ENCODE measurements at places on chromosomes 12 and 14.

GRCh38 chr14:35333264-35333730, 41.1 kb downstream of the PSMA6 start:
- no peak for DNase-seq

- no peak for DNase-seq
Measured at GRCh38 chr14:23168246-23168645, 15.2 kb downstream of the SLC7A8 start.

DNA sequence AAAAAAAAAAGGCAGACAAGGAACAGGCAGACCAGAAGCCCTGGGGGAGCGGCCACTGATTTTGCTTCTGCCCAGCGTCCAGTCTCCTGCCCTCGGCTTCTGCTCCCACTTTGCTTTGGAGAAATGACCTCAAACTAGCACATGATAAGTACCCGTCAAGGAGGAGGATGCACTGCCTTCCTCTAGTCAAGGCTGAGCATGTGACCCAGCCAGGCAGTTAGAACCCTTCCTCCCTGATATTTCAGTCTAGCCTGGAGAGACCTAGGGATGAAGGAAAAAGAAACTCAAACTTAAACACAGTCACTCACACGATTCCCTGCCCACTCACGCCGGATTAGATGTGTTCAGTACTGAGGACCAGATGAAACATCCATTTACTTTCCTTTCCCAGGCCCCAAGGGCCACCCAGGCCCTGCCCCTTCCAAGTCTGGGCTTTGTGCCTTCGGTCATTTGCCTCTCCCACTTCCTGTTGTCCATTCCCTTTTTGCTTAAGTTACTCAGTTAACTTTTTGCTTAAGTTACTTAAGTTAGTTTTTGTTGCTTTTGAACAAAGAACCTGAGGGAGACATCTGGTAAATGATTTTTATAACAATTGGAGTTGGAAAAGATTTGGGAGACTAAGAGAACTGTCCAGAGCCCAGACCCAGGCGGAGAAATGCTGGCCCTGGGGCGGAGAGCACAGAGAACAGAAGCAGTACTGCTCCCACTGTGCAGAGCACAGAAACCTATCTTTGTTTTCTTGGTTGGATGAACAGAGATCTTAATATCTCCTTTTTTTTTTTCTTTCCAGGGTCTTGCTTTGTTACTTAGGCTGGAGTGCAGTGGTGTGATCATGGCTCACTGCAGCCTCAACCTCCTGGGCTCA, 23.0 kb upstream of the TTC7B start:
- no peak for DNase-seq

GRCh38 chr14:22597771-22598098, 365 bp upstream of the ABHD4 start:
- DNase-seq, result no peak

DNA sequence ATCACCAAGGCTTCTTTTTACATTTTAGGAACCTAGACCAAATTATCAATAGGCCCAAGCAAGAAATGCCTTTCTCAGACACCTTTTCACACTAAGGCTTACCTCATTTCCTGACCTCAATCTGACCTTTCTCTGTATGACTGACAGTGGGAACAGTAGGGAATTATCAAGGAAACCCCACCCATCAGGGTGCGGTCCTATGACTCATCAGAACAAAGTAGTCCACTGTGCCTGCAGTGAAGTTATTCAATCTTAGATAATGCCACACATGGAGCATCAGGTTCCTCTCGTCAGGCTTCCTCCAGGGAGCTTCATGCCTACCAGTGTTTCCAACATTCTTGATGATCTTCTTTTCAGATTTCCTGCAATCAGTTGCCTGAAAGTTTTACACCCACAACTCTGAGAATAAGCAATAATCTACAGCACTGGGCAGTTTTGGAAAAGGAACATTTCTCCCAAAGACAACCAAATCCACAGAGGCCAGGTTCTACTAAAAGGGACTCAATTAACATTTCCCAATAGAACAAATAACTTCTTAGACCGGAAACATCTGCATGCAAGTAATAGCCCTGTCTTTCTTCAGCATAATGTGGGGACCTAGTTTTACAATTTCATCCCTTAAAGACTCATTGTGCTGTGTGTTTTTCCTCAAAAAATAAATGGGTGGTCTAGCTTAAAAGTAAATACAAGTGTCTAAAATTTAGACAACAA, 35.9 kb upstream of the TMTC2 start:
- no peak for DNase-seq

DNA sequence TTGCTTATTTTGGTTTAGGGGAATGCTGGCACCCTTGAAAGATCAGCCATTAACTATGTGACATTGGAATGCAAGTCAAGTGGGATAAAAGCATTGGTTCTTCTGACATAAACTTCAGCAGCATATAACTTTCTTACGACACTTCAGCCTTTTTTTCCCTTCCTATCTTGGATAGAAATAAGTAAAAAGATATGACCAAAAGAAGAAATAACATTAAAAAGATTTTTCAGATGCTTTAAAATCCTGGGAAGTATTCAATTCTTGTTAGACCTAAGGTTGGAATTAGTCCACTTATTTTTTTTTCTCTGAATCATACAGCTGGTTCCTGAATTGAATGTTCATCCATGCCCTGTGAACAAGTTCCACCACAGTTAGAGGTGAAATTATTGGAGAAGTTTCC, 85.6 kb upstream of the TSPAN8 start:
- DNase-seq, result no peak

DNA sequence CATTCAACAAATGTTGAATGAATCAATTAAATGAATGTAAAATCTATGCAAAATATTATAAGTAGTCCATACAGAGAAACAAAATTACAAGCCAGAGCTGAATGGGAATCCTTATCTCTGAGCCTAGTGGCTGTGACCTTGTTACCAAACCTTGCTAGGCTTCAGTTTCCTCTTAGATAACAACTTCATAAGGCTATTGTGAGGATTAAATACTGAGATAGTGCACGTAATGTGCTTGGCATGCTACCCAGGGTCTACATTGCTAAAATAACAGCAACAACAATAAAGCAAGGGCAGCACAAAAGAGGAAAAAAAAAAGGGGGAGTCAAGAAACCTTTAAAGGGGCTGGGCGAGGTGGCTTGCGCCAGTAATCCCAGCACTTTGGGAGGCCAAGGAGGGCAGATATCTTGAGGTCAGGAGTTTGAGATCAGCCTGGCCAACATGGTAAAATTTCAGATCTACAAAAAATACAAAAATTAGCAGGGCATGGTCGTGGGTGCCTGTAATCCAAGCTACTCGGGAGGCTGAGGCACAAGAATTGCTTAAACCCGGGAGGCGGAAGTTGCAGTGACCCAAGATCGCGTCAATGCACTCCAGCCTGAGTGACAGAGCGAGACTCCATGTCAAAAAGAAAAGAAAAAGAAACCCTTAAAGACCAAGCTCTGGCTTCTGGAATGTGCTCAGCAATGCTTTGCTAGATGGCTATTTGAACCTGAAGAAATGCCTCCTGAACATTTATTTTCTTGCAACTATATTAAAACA, 14.1 kb downstream of the STAB2 start:
- no peak for DNase-seq

- no peak for DNase-seq
Measured at GRCh38 chr12:89862511-89863445, 154.1 kb upstream of the ATP2B1 start.

DNA sequence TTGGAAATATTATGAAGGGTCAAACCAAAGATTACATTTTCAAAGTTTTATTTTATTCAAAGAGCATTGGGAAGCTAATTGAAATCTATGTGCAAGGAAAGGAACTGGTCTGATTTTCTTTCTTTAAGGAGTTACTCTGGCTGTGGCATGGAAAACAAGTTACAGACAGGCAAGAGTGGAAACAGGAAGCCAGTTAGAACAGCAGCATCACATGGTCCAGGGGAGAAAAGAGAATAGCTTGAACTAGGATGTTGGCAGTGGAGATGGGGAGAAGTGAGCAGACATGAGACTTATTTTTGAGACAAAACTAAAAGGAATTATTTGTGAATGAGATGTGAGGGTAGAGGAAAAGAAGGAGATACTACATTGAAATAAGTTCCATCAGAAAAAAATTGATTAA, 3.4 kb downstream of the OR11G2 start:
- no peak for DNase-seq

GRCh38 chr14:38959021-38959420, 144.0 kb downstream of the SEC23A start:
- DNase-seq, result no peak

- no peak for DNase-seq
Measured at GRCh38 chr14:21860172-21860571, 186.6 kb upstream of the OR4E1 start.

- no peak for DNase-seq
Measured at GRCh38 chr14:66377574-66377973, 108.6 kb upstream of the CCDC196 start.

GRCh38 chr14:35405304-35405996, 901 bp upstream of the NFKBIA start:
- DNase-seq, result no peak

- DNase-seq, result no peak
Measured at GRCh38 chr12:123954647-123955350, 17.8 kb downstream of the CCDC92 start.

GRCh38 chr14:57389646-57390036, 745 bp upstream of the NAA30 start:
- no peak for DNase-seq
